Karpas-422 (cell line): ENCODE measurements at places on chromosomes 7 and 10.

- DNase-seq: no peak
Measured at GRCh38 chr10:10661176-10661575, 356.5 kb upstream of the CELF2 start.

GRCh38 chr7:39313376-39313775, 252.8 kb upstream of the YAE1 start:
- DNase-seq: no peak

DNA sequence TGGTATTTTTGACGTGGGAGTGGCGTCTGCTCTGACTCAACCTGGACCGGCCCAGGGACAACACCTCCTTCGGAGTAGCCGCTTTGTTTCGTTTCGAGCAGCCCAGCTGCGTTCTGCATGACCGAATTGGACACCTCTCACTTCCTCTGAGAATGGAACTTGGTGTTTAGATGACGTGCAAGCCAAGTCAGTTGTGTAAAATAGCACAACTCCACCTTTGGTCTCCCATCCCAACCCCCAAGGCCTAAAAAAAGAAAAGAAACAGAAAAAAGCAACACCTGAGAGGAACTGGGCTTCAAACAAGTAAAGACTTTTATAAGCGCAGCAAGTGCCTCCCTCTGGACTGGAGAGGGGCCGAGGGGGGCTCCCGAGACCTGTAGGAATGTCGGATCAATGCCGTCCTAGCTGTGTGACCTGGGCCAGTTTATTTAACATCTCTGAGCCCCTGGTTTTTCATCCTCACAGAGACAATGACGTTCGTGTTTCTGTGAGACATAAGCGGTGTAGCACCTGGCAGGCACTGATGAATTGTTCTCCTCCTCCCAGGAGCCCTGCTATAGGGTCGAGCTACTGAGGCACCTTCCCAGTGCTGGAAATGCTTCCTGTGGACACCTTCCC, 52.0 kb upstream of the SMNDC1 start:
- peak; percentile 94 for DNase-seq

- DNase-seq: no peak
Measured at GRCh38 chr7:151392426-151392825, 17.4 kb downstream of the WDR86 start.

DNA sequence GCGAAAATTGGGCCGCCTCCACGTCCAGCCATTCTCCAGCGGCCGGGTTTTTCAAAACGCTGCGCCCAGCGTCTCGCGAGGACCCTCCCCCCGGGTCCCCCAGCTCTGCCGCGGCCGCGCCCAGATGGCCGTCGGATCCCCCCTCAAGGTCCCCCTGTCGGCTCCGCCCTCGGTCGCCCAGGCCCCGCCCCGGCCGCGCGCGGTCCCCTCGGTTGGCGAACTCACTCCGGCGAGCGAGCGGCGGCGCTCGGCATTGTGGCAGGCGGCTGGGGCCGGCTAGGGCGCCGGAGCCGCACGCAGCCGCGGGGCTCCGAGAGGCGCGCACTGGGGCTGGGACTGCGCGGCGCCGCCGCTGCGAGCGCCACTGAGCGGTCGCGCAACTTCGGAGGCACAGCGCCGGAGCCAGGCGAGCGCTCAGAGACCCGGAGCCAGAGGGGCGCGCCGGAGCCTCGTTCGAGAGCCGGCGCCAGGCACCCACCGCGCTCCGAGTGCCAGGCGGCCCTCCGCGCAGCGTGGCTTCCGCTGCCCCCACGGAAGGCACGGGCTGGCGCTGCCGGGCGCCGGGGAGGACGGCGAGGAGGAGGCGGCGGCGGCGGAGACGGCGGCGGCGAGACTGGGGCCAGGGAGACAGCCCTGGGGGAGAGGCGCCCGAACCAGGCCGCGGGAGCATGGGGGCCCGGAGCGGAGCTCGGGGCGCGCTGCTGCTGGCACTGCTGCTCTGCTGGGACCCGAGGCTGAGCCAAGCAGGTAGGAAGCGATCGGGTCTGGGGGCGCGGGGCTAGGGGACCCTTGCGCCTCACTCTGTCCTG, at the start of gene UNC5B:
Gene UNC5B, plus strand, starts transcription at position 253 of the 809 bp plus-strand sequence. Its CDS starts 416 bp downstream, at position 669.
- peak; percentile 79 for DNase-seq

DNA sequence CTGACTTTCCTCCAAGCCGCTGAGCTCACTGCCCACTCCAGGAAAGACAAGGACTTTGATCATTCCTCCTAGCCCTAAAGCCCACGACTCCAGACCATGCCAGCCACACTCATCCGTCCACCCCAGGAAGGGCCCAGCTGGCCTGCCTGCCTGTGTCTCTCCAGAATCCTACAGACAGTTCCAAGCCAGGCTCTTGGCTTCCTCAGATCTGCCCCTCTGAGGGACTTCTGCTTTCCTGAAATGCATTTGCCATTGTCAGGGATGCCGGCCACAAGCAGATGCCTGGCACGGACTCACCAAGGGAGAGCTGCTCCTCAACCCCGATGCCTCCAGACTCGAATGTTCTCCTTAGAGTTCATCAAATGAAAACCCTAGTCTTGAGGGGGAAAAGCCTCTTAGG, 155.8 kb downstream of the OAT start:
- DNase-seq: no peak

DNA sequence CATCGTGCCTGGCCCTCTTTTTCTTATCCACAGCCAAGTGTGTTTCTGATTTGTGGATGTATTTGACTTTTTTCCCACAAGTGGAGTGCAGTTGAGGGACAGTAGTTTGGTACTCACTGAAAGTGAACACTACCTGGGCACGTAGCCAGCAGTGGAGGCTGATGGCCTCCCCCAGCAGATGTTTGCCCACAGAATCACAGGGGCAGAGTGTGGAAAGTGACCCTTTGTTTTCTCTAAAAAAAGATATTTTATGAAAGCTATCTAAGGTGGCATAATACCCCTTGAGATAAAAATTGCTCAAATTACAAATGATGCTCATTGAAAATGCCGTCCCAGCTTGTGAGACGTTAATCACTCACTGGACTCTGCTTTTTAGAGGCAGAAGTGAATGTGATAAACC, 29.1 kb downstream of the WDR37 start:
- DNase-seq: no peak

DNA sequence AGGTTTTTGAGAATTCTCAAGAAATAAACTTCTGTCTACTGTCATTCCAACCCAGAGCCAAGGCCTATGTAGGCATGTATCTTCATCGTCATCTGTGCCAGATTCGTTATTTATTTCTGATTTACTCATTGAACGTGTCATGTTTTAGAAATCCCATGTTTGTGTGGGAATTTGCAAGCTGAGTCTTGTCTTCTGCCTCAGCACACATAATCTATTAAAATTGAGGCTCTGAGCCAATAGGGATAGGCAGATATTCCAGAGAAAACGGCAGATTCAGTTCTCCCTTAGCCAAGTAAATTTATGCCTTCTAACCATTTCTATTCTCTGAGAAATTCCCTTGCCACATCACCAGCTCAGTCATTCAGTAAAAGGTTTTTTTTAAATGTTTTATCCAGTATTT, 444.6 kb downstream of the REEP3 start:
- DNase-seq: no peak

GRCh38 chr10:129564923-129565322, 97.9 kb downstream of the MGMT start:
- no peak for DNase-seq

DNA sequence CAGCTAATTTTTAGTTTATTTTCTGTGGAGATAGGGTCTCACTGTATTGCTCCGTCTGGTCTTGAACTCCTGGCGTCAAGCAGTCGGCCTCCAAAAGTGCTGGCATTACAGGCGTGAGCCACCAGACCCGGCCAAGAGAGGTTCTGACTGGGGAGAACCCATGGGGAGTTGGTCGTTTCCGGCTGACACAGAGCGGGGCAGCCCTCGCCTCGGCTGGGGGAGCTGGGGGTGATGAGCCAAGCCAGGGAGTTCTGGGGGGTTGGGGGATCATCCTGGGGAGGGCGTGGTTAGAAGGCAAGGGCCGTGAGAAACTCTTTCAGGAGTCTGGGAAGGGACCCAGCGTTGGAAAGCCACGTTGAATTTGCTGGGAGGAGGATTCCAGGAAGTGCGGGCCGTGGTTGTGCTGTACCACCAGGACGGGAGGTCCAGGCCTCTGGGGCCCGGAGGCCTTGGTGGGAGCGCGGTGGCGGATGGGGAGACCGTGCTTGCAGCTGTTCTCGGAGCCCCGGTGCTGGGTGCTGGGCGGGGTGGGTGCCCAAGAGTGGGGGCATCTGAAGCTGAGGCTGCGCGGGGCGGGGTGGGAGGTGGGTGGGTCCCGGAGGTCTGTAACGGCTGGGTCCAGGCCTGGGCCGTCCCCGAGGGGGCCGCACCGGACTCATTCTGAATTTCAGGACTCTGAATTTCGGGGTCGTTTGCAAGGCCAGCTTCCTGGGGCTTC, 8.4 kb upstream of the ZNF853 start:
- no peak for DNase-seq

DNA sequence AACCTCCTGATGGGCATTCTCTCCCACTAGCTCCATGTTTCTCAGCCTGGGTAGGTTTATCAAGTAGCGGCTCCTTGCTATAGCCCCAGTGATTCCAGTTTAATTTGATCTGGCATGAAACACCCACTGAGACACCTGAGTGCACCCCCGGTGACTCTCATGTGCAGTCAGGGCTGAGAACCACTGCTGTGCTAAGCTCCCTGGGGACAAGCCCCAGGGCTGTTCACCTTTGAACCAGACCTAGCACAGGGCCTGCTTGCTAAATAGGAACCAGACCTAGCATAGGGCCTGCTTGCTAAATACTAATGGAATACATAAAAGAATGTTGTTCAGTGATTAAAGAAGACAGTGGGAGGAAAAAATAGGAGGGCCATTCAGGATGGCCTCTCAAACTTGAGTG, 167.6 kb downstream of the JAZF1 start:
- no peak for DNase-seq

DNA sequence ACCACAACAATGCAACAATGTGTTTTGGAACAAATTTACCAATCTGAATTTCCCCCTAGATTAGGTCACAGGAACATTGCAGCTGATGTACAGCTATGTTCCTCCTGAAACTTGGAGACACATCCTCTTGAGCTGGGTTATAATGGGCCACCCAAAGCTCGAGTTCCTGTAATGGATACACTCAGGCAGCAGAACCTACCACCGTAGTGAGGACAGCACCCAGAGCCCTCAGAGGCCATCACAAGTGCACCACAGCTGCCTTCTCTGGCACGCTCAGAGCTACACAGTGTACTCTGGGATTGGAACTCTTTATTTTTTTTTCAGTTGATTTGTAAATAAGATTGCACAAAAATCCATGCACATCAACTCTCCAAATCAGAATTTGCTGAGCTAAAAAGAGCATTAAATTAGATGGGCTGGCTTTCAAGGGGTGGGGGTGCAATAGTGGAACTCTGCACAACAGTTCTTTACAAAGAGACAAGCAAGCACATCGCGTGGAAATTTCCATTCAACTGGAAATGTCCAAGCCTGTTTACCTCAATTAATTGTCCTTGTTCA, 56.7 kb downstream of the EGFR start:
- no peak for DNase-seq

- no peak for DNase-seq
Measured at GRCh38 chr7:151018421-151019129, 5.7 kb downstream of the ATG9B start.

DNA sequence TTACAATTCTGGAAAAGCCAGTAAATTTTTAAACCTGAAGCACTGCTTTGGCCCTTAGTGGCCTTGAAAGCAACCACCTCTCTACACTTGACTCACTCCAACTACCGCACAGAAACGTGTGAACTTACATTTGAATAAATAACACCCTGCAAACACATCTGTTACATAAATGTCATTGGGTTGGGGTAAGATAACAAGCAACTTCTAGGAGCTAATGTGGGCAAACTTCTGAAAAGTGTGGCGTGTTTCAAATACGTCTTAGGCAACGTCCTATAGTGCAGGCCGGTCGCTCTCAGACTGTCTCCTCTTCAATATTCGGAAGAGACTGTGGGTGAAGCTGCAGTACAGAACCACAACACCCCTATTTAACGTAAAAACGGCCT, 474 bp downstream of the ORC5 start:
- peak; percentile 60 for DNase-seq

DNA sequence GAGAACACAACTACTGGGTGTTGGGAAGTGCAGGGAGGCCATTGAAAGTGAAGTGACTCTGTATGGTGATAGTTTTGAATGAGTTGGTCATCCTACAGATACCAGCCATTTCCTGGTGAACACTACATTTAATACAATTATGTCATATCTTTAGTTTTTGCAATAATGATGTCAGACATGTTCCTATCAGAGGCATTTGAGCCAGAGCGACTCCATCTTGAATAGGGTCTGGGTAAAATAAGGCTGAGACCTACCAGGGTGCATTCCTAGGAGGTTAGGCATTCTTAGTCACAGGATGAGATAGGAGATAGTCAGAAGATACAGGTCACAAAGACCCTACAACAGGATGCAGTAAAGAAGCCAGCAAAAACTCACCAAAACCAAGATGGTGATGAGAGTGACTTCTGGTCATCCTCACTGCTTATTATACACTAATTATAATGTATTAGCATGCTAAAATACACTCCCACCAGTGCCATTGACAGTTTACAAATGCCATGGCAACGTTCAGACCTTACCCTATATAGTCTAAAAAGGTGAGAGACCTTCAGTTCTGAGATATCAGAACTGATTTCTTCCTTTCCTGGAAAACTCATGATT, 28.2 kb downstream of the ADK start:
- DNase-seq: no peak

DNA sequence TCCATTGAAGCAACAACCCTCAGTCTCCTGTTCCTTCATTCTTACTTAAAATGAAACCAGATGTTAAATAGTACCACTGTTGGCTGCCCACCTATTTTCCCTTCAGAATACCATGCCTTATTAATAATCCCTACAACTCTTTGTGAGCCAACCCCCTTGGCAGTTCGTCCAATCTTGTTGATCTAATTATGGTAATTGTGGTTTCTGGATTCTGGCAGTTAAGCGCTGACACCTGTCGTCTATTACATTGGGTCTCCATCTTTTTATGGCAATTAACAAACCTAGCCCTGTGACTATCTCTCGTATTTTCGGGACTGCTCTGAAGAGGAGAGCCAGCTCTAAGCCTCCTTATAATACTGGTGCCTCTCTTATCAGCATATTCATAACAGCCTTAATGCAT, 432.0 kb downstream of the ATRNL1 start:
- no peak for DNase-seq

DNA sequence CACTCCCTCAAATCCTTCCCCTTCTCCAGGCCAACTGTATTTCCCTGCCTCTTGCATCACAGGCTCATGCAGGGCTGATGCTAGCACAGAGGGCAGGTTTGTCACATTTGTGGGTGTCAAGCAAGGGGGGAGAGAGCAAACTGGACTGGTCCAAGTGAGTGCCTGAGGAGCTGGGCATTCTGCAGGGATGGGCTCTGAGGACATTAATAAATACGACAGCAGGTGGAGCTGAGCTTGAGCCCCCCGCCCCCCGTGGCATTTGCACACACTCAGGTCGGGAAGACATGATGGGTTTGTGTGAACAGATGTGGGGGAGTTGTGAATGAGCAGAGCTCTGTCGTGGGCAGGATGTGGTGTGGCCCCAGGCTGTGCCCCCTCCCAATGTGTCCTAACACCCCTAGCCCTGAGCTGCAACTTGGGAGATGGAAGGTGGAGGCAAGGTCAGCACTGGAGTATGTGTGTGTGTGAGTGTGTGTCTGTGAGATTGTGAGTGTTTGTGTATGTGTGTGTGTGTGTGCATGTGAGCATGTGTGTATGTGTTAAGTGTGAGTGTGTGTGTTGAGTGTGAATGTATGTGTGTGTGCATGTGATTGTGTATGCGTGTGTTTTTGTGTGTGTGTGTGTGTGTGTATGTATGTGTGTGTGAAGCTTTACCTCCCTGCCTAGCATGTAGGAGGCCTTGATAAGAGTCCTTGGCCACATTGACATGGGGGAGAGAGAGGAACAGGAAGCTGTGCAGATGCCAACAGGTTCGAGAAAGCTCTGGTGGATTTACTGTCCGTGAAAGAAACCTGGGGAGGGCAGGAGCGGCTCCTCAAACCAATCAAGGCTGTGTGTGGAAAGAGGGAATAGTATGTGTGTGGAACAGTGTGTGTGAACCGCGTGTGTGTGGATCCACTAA, 9.1 kb downstream of the RASSF4 start:
- no peak for DNase-seq
